Activated CD4-positive, alpha-beta T cell treated with anti-CD3 and anti-CD28 coated beads, Interleukin-2, Interleukin-6, amounts not matched to agents 100 ng/mL and 50 ng/mL, durations not matched to agents 16 hours and 8 hours (primary cell): ENCODE measurements at places on chromosomes 16 and 17.

DNA sequence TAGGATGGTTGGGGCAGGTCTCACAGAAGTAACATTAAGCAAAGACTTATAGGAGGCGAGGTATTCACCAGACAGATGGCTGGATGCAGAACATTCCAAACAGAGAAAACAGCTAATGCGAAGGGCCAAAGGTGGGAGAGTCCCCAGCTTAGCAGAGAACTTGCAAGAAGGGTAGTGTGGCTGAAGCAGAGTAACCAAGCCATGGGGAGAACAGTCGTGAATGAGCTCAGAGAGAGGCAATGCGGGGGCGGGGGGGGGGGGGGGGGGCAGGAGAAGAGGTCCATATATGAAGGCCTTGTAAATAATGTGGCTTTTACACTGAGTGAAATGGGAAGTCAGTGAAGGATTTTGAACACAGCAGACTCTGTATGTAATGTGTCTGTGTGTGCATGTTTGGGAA, 81.3 kb downstream of the SMG6 start:
- no peak for DNase-seq

DNA sequence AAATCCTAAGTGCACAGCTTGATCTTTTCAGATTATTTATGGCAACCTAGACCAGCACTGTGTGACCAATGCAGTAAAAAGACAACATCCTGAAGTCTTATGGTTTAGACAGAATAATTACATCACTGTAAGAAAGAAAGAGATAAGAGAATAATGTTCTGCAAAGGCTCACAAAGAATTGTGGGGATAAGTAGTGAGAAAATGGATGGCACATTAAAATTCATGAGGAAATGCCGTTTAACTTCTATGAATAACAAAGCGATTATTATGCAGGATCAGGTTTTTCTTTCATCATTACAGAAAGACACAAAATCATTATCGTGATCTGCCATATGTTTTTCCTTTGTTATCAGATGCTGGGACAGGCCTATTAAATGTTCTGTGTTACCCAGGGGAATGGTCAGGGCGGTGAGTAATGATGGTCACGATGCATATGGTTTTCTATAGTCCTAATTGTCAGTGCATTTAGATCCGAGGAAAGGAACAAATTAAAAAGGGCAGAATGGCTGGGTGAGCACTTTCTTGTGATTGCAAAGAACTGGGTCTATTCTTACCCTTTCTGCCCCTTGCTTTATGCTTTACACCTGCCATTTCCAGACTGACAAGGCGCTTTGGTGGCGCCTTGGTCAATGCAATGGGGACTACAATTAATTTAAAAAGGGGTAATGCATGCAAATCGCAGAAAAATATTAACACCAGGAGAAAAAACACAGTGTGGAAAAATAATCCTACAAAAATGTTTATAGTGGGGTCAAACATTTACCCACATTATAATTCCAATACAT, 18.1 kb upstream of the DHX40 start:
- DNase-seq = no peak

GRCh38 chr17:11622492-11622891, 24.2 kb downstream of the DNAH9 start:
- DNase-seq = no peak

GRCh38 chr17:57338257-57338914, 82.1 kb downstream of the MSI2 start:
- DNase-seq = no peak

DNA sequence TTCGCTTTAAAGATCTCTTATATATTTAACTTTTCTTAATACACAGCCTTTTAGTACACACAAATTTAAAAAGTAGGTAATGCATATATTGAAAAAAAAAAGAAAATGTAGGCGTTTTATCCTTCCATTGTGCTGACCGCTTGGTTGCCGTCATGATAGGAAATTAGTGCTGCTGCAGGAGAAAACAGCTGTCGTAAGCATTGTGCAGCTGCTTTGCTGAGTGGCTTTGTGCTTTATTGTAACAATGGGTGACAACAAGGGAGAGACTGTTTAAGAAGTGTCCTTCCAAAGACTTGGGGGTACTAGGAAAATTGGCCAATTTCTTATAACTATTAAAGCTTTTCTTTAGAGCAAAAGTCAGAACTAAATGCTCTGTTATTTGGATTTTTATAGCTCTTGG, 5.0 kb downstream of the HERPUD1 start:
- DNase-seq = no peak

DNA sequence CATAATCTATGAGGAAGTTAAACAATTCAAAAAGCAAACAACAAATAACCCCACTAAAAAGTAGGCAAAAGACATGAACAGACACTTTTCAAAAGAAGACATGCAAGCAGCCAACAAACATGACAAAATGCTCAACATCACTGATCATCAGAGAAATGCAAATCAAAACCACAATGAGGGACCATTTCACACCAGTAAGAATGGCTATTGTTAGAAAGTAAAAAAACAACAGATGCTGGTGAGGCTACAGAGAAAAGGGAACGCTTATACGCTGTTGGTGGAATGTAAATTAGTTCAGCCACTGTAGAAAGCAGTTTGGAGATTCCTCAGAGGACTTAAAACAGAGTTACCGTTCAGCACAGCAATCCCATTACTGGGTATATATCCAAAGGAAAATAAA, 24.4 kb downstream of the TNFRSF13B start:
- no peak for DNase-seq

GRCh38 chr17:8121681-8122421, 2.1 kb downstream of the HES7 start:
- peak; percentile 77 for DNase-seq

DNA sequence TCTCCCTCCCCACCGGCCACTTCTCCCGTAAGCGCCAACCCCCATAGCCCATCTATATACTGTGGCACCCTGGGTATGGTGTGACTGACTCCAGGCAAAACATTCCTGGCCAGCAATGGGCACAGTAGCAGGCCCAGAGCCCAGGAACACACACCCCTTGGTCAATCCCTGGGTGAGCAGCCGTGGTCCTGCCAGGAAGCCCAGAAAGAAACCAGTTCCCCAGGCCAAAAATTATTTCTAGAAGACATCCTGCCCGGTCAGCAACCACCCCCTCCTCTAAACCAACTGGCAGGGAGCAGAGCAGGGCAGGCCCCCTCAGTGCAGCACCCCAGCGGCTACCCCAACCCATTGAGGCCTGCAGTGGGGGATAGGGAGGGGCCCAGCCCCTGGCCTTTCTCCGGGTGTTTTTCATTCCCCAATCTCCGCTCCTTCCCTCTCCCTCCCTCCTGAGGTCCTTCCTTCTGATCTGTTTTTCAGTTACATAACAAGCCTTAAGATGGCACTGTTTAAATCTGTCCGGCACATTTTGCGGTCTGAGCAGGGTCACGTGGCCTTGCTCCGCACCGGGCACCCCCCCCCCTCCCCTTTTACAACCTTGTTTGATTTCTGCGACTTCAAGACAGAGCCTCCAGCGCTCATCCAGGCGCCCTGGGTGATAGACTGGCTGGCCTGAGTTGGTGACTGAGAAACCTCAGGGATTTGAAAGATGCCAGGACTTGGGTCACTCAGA, 2.0 kb downstream of the NPTX1 start:
- DNase-seq = no peak

- no peak for DNase-seq
Observed at GRCh38 chr16:1926271-1926670, 8.1 kb upstream of the HS3ST6 start.
